MM.1S (cell line): ENCODE measurements at places on chromosomes 16 and 17.
A peak's percentile ranks its signal among the peaks of the same experiment; 100 is the strongest.

DNA sequence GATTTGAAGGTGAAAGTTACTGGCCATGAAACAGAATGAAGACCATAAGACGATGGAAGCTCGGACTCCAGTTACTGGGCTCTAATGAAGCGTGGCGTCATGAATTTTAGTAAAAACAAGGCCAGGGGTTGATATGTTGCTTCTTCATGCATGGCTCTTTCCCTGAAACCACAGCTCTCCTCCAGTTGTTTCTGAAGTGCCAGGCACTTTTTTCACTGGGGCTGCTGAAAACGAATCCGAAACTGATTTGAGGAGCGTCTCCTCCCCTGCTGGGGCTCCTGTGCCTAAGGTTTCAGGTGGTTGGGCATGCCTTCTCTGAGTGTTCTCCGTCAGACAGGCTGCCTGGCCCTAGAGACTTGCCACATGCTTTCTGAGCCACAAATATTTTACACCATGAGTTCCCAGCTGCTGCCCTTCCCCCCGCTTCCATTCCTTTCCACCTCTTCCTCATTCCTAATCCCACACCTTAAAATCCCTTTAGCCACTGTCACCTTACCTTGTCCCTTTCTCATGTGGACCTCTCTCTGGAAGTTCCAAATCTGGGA lies 3.7 kb upstream of the MYL4 start:
- H3K4me3 ChIP-seq, result peak overlapping the region; percentile 49
- peaks cover 41% of the 10 kb centered on the region for H3K4me1 ChIP-seq
- no peaks in the 10 kb centered on the region for H3K36me3 ChIP-seq

DNA sequence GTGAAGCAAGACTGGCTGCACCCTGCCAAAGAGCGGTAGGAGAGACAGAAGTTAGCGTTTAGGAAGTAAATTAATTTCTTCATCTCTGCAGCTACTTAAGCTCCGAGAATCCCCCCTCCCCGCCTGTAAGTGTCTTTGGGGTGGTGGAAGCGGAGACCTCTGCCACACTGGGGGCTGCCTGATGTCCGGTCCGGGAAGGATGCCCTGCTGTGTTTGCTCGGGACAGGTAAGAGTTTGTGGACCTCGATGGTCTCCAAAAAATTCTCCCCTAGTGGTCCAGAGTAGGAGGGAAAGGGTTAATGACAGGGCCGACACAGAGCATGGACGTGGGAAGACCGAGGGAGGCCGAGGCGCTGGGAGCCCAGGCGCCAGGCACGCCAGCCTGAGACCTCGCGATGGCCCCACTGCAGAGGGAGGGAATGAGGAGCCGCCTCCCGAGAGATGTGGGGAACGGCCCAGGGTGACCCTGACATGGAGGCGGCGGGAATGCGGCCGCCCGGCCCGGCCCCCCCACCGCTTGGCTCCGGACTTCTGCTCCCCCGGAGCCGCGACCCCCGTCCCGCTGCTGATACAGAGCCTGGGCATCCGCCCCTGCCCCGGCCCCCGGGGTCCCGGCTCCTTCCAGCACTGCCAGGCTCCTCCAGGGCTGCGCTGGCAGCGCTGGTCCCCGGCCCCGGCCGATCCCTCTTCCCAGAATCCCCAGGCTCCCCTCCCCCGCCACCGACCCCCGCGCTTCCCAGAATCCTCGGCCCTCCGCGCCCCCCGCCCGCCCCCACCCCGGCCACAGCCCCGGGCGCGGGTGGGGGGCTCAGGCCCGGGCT lies 680 bp downstream of the ZNF629 start:
- no peak for DNase-seq
- H3K36me3 ChIP-seq, result no peaks in the 10 kb centered on the region
- no peaks in the 10 kb centered on the region for H3K27me3 ChIP-seq

- no peak overlapping the region for H3K4me3 ChIP-seq
- no peak overlapping the region for H3K27ac ChIP-seq
- H3K27me3 ChIP-seq, result no peaks in the 10 kb centered on the region
- DNase-seq, result no peak
Measured at GRCh38 chr17:3475251-3475685, 529 bp upstream of the ASPA start.

DNA sequence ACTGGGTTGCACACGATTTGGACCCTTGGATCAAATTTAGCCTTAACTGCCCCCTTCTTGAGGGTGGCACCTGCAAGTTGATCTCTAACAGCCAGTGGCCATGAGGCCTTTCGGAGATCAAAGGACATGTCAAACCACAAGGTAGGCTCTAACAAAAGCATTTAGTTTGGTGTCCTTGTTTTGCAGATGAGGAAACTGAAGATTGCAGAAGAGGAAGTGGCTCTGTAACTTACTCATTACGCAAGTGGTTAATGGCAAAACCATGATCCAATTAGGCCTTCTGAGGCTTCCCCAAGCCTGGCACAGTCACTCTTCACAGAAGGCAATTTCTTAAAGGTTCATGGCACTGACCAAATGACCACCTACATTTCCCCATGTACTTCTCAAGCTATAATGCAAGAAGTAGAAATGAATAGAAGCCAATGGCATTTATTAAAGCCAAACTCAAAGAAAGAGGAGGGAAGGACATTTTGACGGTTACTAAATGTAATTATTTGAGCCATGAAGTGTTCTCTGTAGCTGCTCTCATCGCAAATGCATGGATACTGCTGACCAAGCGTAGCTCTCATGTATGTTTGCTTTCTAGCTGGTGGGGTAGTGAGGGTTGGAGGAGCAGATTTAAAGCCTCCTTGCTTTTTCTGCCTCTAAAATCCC lies 32.8 kb upstream of the ABCC12 start:
- H3K4me1 ChIP-seq, result 0 out of 2 replicates have a peak, but pooled peaks cover 5% of the 10 kb centered on the region
- no peak overlapping the region for H3K4me3 ChIP-seq
- no peak for DNase-seq

DNA sequence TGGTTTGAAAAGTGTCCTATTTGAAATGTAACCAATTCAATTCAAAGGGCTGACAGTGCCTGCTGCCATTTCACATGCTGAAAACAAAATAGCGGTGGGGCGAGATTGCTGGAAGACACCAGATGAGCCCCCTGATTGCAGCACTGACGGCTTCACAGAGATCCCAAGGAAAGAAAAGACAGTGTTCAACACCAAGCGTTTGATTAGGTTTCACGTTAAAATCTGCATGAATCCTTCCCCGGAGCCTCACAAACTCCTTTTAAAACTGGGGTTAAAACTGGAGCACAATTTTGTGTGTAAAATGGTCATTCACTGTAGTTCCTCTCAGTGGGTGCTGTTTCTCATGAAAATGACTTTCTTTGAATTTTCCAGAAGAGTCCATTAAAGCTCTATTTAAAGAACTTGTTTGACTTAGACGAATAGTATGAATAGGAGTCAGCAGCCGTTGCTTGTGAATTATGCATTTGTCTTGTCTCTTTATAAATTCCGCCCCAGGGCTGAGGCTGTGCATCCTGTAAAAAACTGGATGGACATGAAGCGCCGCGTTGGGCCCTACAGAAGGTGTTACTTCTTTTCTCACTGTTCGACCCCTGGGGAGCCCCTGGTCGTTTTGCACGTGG lies 8.8 kb downstream of the MLYCD start:
- no peak overlapping the region for H3K27ac ChIP-seq
- no peaks in the 10 kb centered on the region for H3K4me1 ChIP-seq
- no peak overlapping the region for H3K4me3 ChIP-seq
- no peaks in the 10 kb centered on the region for H3K36me3 ChIP-seq

GRCh38 chr16:82082543-82083244 lies 47.6 kb downstream of the HSD17B2 start:
- no peak overlapping the region for H3K27ac ChIP-seq
- H3K36me3 ChIP-seq, result no peaks in the 10 kb centered on the region
- no peaks in the 10 kb centered on the region for H3K4me1 ChIP-seq

GRCh38 chr17:64369007-64369893 lies 21.4 kb downstream of the PECAM1 start:
- H3K27me3 ChIP-seq, result no peaks in the 10 kb centered on the region
- H3K36me3 ChIP-seq, result no peaks in the 10 kb centered on the region
- H3K4me1 ChIP-seq, result no peaks in the 10 kb centered on the region
- DNase-seq, result no peak
- no peak overlapping the region for H3K27ac ChIP-seq

- H3K36me3 ChIP-seq, result no peaks in the 10 kb centered on the region
- H3K27ac ChIP-seq, result no peak overlapping the region
- H3K4me1 ChIP-seq, result 0 out of 2 replicates have a peak, but pooled peaks cover 3% of the 10 kb centered on the region
- DNase-seq, result no peak
Measured at GRCh38 chr16:12547608-12547922, 256.1 kb downstream of the CPPED1 start.

- no peak overlapping the region for H3K4me3 ChIP-seq
- H3K36me3 ChIP-seq, result no peaks in the 10 kb centered on the region
- DNase-seq, result no peak
Measured at GRCh38 chr16:30002614-30003346, 6.7 kb downstream of the INO80E start.

DNA sequence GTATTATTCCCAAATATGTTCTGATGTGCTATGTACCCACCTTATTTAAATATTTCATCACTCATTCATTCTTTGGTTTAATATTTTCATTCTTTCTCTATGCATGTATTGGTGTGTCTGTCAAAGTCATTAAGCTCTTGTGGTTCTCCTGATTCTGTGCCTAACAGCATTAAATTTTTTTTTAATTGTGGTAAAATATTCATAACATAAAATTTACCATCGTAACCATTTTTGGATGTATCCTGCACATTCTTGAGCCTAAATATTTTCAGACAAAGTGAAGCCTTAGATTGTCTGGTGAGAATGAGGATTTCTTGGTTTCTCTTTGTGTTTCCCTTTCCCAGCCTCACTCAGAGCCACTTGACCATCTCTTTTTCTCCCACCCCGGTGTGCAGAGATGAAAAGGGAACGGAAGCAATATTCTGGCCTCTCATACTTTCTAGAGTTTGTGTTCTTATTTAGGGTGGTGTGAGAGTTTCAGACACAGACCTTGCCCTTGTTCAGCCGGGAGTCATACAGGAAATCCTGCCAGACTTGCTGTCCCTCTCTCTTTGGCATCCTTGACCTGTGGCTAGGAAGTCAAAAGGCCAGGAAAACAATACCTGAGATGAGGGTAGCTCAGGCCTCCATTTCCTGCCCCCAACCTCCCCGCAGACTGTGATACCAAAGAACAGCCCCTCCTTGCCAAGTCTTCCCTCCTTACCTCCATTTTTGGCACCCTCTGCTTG lies 4.9 kb downstream of the CCL5 start:
- peaks cover 27% of the 10 kb centered on the region for H3K4me1 ChIP-seq

GRCh38 chr16:29840240-29840639 lies 20.0 kb downstream of the MVP start:
- no peaks in the 10 kb centered on the region for H3K4me1 ChIP-seq
- H3K27me3 ChIP-seq, result no peaks in the 10 kb centered on the region
- H3K36me3 ChIP-seq, result no peaks in the 10 kb centered on the region
- no peak for DNase-seq

DNA sequence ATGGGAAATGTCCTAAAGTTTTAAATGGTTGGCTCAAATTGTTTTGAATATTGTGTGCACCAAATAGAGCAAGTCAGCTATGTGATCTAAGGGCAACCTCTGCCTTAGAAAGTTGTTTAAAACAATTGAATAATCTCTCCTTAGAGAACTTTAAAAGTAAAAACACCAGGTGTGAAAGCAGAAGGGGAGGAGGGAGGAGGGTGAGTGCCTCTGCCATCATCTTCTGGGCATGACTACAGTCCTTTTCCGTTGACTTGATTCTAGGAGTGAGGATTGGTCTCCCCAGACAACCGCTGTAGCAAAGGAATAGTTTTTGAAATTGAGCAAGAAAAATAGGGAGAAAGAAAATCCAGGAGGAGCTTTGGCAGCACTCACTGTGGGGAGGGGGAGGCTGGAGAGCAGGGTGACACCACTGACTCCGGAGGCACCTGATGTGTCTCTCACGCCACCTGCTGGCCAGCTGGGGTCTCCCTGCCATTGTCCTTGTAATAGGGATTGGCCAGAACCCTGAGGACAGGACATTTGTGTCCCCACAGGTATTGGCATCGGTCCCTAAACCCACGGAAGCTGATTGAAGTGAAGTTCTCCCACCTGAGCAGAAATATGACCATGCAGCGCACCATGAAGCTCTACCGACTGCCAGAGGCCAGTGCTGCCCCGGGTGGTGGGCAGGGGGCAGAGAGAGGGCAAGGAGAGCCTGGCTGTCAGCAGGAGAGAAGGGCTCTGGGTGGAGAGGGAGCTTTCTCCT lies 33.3 kb downstream of the PLCD3 start:
- no peaks in the 10 kb centered on the region for H3K27me3 ChIP-seq
- no peak overlapping the region for H3K4me3 ChIP-seq
- DNase-seq, result peak; percentile 62
- H3K4me1 ChIP-seq, result no peaks in the 10 kb centered on the region
- peaks cover 19% of the 10 kb centered on the region for H3K36me3 ChIP-seq

- no peaks in the 10 kb centered on the region for H3K36me3 ChIP-seq
- no peak for DNase-seq
- H3K4me1 ChIP-seq, result no peaks in the 10 kb centered on the region
- H3K27me3 ChIP-seq, result no peaks in the 10 kb centered on the region
- H3K4me3 ChIP-seq, result no peak overlapping the region
- no peak overlapping the region for H3K27ac ChIP-seq
Measured at GRCh38 chr16:20369452-20370054, 17.0 kb upstream of the UMOD start.

DNA sequence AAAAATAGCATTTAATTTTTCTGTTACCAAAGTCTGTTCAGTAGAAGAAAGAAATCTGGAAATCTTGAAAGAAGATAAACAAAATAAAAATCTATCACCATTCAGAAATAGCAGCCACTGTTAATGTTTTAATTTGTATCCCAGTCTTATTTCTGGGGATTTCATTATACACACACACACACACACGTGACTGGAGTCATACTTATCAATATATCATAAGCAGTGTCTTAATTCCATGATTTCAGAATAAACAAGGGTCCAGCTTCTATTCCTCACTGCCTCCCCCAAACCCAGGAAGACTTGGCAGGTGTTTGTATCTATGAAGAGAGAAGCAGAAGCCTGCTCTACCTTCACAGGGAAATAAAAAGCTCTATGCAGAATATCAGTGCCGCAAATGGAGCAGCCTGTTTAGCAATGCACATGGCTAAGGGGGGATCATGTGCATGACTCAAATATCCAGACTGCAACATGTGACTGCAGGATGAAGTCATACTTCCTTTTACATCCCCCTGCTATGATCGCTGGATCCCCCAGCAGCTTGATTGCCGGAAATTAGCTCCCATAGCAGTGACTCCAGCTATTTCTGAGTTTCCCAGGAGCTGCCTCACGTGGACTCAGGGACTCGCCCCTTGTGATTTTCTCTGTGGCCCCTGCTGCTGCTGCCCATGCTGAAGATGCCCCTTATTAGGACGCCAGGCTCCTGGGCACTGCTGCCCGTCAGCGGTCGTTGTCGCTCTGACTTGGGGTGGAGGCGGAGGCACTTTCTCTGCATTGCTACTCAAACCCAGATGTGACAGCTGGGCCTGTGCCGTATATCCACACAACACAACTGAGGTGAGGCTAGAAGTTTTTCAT lies 341.0 kb downstream of the CPPED1 start:
- no peak overlapping the region for H3K27ac ChIP-seq
- no peak overlapping the region for H3K4me3 ChIP-seq
- no peak for DNase-seq
- H3K4me1 ChIP-seq, result no peaks in the 10 kb centered on the region

DNA sequence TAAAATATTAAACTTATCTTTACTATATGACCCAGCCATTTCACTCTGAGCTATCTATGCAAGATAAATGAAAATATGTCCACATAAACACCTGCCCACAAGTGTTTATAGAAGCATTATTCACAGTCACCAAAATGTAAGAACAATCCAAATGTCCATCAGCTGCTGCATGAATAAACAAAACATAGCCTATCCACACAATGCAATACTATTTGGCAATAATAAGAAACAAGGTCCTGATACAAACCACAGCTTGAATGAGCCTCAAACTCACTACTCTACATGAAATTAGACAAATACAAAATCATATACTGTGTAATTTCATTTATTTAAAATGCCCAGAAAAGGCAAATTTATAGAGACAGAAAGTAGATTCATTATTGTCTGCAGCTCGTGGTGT lies 355.1 kb downstream of the CDH8 start:
- H3K27ac ChIP-seq, result no peak overlapping the region
- H3K4me1 ChIP-seq, result no peaks in the 10 kb centered on the region
- no peak overlapping the region for H3K4me3 ChIP-seq
- no peaks in the 10 kb centered on the region for H3K27me3 ChIP-seq
